ENCODE measurements at places on chromosomes 5 and 9.

DNA sequence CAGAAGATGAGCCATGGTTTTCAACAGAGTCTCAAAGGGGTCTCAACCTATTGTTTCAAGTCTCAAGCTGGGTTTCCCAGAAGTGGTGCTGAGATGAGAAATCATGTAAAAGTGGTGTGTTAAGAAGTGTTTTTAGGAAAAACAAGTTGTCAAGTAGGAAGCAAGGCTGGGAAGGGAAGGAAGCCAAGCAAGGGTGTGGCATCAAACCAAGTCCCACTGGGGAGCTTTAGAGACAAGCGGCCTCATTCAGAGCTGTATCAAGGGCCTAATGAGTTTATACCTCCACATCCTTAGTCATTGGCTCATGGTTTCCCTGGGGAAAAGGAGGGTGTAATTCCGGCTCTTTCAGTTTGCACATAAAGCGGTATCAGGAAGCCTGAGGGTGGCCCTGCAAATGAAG, 26.4 kb upstream of the GABRB2 start:
- DNase-seq, result no peak

- DNase-seq, result no peak
Observed at GRCh38 chr9:14687042-14687719, 6.1 kb downstream of the ZDHHC21 start.

- peak; percentile 91 for DNase-seq
Observed at GRCh38 chr9:127783111-127784008, 2.5 kb upstream of the CDK9 start.

- DNase-seq, result peak; percentile 82
Observed at GRCh38 chr9:6894135-6894534, 136.4 kb downstream of the KDM4C start.

DNA sequence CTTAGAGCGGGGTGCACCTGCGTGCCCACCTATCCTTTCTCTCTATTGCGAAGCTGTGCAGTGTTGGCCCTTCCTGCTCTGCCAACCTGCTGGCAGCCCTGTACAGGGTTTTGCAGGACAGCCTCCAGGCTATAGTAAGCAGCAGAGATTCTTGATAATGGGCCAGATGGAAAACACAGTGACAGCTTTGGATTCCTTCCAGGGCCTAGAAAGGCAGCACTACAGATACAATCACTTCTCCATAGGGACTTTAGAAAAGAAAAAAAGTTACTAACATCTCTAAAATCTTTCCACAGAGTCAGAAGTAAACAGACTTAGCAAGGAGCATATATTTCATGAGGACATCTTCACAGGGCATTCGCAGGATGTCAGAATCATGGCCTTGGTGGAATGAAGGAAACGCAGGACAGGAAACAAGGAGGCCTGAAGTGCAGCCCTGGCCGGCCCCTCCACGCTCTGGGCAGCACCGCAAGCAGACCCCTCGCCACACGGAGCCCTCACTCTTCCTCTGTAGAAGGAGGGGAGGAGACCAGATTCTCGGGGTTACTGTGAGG, 172.1 kb upstream of the GAS1 start:
- DNase-seq, result no peak

DNA sequence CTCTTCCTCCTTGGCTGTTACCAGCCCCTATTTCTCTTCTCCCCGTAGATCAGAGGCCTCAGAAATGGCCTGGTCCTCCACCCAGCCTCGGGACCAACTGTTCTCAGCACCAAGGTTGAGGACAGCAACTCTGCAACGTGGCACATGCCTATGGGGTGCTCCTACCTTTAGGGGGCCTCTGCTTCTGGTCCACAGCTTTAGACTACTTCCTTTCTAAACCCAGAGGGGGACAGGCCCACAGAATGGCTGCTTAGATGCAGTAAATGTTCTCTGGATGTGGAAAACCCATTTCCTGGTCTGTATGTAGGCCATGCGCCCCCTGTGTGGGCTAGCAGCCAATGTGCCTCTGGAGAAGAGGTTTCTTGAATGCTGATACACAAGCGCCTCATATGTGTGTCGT, 68.4 kb downstream of the NRG2 start:
- no peak for DNase-seq

- DNase-seq, result no peak
Observed at GRCh38 chr9:112174965-112175795, at the start of gene SUSD1. Gene SUSD1 (minus strand): TSS chr9:112175297. CDS start chr9:112175235, 62 bp downstream.

- no peak for DNase-seq
Observed at GRCh38 chr5:170219615-170220014, 13.2 kb upstream of the C5orf58 start.

GRCh38 chr9:127574072-127574993, 37.7 kb upstream of the STXBP1 start:
- DNase-seq, result no peak

DNA sequence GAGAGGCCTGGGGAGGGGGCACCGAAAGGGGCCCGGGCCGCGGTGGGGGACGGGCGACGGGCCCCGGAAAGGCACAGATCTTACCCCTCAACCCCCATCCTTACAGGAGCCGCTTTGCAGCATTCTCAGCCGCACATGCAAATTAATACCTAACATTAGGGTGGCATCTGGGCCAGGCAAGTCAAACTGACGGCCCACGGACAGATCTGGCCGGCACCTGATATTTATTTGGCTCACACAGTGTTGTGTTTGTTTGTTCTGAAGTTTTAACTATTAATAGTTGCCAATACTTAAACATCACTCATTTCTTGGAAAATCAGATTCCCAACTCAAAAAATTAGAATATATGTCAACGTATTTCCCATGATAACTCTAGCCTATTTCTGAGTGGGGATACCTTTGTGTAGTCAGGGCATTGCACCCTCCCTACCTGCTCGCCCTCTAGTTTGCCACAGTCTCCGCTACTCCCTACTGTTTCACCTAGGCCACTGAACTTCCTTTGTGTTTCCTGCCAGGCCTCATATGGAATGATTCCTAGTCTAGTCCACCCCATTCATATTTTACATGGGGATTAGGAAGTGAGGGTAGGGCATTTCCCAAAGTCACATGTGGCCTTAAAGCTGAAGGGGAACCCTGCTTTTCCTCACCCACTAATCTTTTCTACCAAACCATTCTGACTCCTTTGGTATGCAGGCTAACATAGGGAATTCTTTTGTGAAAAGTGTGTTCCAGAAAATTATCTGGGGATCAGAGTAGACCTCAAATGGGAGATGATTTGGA, 71.9 kb upstream of the LARP1 start:
- no peak for DNase-seq

GRCh38 chr5:36392186-36392585, 90.5 kb upstream of the RANBP3L start:
- DNase-seq, result no peak

- no peak for DNase-seq
Observed at GRCh38 chr9:78811622-78812276, 514.8 kb downstream of the PSAT1 start.

GRCh38 chr5:59766427-59767210, 126.9 kb downstream of the PDE4D start:
- DNase-seq, result no peak
